ENCODE measurements at places on chromosomes 11 and 22.
A peak's percentile ranks its signal among the peaks of the same experiment; 100 is the strongest.

- no peak for DNase-seq
Measured at GRCh38 chr11:9005087-9005486, 1.3 kb upstream of the NRIP3 start.

DNA sequence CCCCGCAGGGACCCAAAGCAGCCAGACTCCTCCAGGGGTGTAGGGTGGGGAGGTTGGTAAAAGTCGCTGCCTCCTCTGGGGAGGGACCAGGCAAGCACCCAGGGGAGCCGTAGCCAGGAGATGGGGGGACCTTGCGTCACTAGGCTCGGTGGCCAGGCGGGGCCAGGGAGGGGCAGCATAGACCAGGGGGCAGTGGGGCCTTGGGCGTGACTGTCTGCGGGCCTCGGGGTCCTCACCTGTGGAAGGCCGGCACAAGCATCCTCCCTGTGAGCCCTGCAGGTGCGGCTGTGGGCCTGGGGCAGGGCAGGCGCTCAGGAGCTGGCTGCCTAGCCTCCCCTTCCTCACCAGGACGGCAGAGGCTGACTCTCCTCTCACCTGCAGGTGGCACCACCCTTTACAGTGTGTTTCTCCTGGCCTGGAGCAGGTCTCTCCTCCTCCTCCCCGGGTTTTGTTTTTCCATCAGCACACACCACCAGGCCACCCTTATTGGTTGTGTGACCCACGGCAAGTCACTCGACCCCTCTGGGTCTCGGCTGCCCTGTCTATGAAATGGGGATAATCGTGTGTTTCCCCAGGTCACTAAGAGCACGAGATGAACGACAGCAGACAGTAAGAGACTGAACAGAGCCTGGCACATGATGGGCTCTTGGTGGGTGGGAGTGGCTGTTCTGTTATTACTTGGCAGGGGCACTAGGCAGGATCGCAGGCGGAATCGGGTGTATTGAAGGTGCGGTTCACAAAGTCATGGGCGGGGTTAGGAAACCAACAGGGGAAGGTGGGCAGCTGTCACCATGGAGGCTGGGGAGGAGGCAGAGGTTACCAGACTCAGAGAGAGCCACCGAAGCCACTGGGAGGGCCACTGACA, 52.7 kb downstream of the FLRT1 start:
- no peak for DNase-seq

DNA sequence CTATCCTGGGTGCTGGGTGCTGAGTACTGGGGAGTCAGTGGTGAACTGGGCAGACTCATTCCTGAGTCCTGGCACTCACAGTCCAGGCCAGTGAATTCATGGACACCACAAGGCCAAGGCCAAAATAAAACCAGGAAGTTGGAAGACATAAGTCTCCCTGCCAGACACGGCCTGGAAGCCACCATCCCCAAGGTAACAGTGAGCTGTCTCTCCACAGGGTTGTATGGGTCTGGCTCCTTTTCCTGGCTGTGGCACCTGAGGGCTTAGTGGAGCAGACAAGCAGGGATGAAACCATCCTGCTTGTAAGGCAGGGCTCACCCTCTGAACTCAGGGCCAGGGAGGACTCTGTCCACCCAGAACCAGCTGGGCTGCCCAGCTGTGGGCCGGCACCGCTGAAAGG, 54.7 kb upstream of the ALX4 start:
- no peak for DNase-seq

DNA sequence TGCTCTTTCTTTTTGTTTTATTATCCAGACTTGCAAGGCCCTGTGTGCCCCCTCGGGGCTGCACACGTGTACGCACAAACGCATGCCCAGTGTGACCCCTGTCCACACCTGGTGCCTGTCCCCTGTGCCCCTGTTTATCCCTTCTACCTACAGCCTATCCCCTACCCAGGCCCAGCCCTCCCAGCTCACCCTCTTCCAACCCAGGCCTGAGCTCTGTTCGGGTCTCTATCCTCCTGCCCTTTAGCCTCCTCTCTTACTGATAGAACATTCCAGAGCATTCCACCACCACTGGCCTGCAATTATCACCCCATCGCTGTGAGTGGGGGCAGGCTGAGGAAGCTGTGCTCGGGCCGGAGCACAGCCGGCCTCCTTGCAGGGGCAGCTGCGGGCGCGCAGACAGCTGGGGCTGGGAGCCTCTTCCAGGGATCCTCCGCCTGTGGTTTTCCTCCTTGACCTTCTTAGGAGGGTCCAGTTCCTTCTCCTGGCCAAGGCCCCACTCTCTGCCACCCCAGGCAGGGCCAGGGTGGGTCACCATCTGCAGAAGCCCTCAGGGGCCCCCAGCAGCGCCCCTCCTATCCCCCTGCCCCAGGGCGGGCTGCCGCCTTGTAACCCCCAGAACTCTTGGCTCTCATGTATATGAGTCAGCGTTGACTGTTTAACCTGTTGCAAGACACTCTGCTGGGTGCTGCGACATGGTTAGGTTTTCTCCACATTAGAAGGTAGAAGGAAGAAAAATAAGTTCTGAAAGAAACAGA, 41.8 kb upstream of the KCNQ1OT1 start:
- DNase-seq = no peak

- DNase-seq = no peak
Measured at GRCh38 chr11:77039491-77040400, 5.5 kb downstream of the B3GNT6 start.

GRCh38 chr11:48094643-48095339, 114.4 kb downstream of the PTPRJ start:
- DNase-seq = peak; percentile 87

- DNase-seq = no peak
Measured at GRCh38 chr22:27099946-27100722, 442.7 kb downstream of the MIAT start.

GRCh38 chr22:31945971-31946680, 1.8 kb downstream of the YWHAH start:
- no peak for DNase-seq

DNA sequence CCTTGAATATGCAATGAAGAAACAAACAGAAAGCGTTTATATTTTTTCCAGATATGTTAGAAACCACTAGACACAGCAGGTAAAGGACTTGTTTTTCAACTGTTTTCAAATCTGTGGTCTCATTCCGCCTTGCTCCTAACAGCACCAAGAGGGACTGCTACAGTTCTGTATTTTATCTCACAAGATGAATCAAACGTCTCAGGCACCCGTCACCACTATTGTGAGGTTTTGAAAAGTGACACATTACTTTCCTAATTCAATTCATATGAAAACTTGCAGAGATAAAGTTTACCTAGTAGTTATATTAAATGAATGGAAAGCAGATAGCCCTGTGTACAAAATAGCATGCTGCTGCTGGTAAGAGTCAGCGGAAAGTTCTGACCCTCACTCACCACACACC, 386.3 kb downstream of the ETS1 start:
- DNase-seq = no peak

DNA sequence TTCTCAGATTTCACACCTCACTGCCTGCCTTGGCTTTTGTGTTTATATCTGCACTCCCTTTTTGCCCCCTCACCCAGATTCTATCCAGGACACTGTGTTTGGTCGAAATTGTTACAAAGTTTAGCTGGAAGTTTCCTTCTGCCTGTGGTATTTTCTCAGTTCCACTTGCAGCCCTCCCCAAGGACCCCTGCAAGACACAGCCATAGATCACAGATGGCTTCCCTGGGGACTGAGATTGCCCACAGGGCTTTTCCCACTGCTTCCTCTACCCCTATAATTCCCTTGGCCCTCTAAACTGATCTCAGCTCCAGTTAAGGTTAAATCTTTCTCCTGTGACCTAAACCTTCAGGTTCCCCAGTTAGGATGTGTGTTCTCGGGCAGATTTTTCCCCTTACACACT, 146.1 kb upstream of the C11orf87 start:
- no peak for DNase-seq

DNA sequence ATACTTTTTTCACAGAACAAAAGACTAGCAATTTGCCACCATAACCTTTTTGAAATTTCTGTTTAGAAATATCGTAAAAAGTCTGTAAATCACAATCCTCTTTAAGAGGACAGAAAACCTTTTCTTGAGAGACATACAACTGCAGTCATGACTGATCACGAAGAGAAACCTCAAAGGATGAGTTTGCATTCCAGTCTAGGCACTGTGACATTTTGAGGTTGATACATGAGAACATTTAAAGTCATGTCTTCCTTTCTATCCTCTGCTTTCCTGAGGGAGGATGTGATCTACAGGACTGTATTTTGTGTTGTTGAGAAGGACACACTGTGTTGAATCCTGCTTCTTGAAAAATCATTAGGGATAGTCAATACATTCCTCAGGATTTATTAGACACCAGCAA, 476.7 kb upstream of the CCDC179 start:
- DNase-seq = no peak

DNA sequence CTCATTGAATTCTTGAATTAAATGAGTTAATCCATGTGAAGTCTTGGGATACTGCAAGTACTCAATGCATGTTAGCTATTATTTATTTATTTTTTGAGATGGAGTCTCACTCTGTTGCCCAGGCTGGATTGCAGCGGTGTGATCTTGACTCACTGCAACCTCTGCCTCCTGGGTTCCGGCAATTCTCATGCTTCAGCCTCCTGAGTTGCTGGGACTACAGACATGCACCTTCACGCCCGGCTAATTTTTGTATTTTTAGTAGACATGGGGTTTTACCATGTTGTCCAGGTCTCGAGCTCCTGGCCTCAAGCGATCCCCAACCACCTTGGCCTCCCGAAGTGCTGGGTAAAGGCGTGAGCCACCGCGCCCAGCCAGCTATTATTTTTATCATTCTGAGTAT, 9.4 kb downstream of the MMP7 start:
- no peak for DNase-seq
